Nephron progenitor cell (in vitro differentiated cells): ENCODE measurements at places on chromosomes 1 and 21.

- no peak for DNase-seq
These were observed 121.8 kb upstream of the ERRFI1 start for GRCh38 chr1:8147956-8148355.

DNA sequence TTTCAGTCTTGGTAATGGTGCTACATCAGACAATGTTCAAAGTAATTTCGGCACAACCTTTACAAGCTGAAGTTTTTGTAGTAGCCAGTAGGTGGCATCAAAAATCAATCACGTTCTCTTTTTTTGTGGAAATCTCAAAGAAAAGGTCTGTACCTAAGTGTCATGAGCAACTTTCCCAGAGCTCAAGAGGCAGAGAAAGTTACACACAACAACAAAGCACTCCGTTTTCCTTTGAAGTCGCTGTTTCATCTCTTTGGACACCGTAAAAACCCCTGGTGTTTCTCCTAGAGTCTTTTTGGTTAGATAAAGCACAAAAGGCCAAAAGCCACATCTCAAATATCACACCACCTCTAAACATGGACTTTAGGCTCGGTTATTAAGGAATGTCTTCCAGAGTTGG lies 131.6 kb downstream of the LHX8 start:
- DNase-seq = no peak

GRCh38 chr1:183517401-183517800 lies 45.1 kb downstream of the SMG7 start:
- no peak for DNase-seq

GRCh38 chr1:168008595-168008994 lies 71.7 kb upstream of the MPC2 start:
- DNase-seq = no peak

GRCh38 chr1:217471403-217471802 lies 159.5 kb downstream of the GPATCH2 start:
- DNase-seq = no peak

DNA sequence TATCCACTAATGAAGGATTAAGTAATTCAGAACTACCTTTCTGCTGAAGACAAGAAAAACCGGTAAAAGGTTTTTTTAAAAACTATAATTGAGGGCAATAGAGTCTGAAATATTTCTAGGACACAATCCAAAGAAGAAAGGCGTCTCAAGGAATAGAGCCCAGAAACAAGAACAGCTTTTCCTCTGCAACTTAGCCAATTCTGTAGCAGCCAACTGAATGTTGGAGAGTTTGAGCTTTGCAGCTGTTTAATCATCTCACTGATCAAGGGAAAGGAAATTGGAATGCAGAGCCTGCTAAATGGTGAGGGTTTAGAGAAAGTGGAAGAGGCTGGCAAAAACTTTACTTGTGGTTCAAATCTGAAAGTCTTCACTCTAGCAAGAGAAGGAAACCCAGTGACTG lies 818.9 kb downstream of the KCNT2 start:
- DNase-seq = no peak

GRCh38 chr1:3352299-3352951 lies 102.0 kb upstream of the ARHGEF16 start:
- DNase-seq = peak; percentile 54

DNA sequence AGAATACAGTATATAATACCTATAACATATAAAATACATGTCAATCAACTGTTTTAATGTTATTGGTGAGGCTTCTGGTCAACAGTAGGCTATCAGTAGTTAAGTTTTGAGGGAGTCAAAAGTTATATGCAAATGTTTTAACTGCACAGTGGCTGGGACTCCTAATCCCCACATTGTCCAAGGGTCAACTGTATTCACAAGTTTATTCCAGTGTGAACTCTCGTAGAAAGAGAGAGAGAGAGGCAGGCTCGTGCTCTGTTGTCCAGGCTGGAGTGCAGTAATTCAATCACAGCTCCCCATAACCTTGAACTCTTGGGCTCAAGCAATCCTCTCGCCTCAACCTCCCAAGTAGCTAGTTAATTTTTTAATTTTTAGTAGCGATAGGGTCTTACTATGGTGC lies 66.0 kb downstream of the NRIP1 start:
- DNase-seq = no peak

DNA sequence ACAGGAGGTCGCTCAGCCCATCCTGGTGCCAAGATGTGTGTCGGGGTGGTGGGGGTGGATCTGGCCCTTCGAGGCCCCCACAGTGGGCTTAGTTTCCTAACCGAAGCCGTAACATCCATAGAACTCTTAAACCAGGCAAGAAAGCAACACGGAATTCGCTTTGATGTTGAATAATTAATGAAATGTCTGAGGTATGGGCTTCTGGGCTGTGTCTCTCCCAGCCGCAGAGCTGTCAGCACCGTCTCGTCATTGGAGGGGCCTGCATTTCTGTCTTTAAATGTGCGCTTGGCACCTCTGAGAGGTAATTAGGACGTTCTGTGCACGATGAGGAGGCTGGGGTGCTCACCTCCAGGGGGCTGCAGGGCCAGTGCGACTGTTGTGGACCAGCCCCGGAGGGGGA lies 13.3 kb upstream of the PLCH2 start:
- no peak for DNase-seq

- DNase-seq = no peak
These were observed 22.2 kb upstream of the DPT start for GRCh38 chr1:168751195-168751650.

DNA sequence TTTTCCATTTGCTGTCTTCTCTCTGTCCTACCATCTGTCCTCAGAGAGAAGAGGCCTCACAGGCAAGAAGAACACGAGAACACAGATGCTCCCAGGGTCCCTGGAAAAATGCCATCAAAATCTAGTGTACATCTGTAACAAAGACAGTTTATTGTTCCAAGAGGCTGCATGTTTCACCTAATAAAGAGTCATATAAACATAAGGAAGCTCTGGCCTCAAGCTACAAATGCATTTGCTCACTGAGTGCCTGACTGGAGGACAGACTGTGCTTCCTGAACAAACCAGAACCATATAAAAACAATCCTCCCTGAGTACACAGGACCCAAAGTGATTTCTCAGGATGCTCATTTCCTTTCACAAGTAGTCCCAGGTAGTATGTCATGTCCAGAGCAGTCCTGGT lies 76.3 kb upstream of the SLC44A3 start:
- no peak for DNase-seq

DNA sequence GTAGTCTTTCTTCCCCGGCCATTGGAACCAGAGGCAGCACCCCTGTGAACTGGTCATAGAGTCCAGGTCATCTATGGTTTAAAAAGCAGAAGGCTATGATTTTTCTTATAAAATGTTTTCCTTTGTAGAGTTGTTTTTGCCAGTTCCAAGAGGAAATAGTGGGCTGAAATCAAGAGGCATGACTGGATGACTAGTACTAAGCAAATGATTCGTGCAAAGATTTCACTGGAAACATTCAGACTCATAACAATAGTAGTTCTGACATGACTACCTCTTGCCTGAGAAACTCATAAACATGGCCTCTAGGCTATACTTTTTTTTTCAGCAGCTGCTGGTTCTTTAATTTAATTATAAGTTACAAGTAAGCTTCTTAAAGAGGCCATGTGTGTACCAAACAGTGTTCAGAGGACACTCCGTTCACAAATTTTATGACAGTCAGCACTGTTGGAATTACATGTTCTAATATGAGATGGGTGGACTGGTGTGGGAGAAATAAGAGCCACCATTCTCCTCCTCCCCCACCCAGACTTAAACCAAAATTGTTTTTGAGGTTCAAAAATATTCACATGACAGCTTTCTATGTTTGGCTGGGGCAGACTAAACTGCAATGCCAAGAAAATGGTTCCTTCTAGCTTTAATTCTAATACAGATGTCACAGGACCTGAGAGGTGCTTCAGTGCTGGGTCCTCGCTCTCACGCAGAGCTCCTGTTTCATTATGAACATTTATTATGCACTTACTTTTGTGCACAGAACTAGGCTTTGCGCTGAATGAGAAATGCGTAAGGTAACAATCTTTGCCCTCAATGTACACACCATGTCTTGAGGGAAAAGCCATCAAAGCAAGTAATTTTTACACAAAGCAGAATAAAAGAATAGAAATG lies 147.5 kb downstream of the ZC3H11B start:
- no peak for DNase-seq

GRCh38 chr1:59596432-59596831 lies 218.3 kb upstream of the HOOK1 start:
- no peak for DNase-seq

DNA sequence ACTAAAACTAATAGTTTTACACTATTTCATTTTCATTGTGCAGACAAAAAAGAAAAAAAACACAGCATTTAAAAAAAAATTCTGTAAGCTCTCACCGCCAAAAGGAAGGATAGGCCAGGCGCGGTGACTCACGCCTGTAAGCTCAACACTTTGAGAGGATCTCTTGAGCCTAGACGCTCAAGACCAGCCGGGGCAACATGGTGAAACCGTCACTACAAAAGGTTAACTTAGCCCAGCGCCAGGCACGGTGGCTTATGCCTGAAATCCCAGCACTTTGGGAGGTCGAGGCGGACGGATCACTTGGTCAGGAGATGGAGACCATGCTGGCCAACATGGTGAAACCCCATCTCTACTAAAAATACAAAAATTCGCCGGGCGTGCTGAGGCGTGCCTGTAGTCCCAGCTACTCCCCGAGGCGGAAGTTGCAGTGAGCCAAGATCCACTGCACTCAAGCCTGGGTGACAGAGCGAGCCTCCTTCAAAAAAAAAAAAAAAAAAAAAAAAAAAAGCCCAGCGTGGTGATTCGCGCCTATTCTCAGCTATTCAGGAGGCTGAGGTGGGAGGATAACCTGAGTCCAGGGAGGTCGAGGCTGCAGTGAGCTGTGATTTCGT lies 14.3 kb upstream of the SPEN start:
- no peak for DNase-seq

GRCh38 chr1:212478467-212479025 lies 45.8 kb downstream of the NENF start:
- DNase-seq = no peak

GRCh38 chr1:208069908-208070307 lies 159.0 kb upstream of the CD34 start:
- no peak for DNase-seq

DNA sequence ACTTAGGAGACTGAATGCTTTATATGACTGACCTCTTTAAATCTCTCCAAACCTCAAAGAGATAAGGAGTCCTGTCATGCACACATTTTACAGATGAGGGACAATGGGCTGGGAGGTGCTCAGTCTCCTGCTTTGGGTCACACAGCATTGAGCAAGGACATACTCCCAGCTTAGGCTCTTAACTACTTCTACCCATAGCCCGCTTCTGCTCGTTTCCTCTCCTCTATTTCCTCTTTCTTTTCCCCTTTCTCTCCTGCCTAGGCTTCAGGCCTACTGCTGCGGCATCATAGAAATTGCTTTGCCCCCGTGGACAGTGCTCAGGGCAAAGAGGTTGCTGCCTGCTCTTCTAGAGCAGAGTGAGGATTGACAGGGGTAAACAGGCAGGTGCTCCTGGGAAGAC lies 12.4 kb upstream of the ZNF691 start:
- no peak for DNase-seq

- DNase-seq = no peak
These were observed 89.2 kb upstream of the OLFM3 start for GRCh38 chr1:102085896-102086295.

DNA sequence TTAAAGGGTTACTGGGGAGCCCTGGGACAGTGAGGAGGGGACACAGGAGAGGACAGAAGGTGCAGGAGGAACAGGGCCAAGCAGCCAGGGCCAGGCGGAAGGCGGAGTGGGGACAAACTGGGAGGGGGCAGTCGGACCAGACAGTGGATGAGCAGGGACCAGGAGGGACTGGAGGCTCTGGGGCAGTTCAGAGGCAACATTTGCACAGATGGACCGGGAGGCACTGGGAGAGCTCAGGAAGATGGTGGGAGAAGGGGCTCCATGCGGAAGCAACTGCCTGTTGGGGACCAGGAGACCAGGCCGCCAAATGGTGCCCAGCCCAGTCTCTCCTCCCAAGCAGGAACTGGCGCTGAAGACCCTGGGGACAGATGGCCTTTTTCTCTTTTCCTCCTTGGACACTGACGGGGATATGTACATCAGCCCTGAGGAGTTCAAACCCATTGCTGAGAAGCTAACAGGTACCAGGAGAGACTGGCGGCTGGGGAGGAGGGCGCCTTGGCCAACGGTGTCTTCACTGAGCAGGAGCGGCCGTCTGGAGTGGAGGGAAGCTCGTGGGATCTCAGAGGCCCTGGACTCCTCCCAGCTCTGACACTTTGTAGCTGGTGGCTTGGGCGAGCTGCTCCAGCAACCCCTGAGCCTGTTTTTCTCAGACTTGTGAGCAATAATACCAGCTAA lies 847 bp downstream of the SELENON start:
- DNase-seq = no peak

DNA sequence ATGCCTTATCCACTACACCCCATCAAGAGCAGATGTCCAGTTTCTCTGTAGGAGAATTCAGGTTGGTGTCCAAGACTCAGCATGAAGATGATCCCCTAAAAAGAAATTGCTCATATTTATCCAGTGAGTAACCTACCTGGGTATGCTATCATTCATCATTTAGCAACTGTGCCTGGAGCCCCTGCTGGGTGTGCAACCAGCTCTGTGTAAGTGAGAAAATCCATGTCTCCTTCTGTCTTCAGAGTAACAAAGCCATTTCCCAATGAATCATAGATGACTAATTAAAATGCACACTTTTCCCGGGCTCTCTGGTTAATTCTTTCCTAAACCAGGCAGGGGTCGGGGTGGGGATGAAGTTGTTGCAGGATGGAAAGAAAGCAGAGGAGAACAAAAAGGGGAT lies 35.8 kb downstream of the OLFML3 start:
- no peak for DNase-seq

- DNase-seq = no peak
These were observed 29.6 kb downstream of the KCNC4 start for GRCh38 chr1:110239441-110240430.

DNA sequence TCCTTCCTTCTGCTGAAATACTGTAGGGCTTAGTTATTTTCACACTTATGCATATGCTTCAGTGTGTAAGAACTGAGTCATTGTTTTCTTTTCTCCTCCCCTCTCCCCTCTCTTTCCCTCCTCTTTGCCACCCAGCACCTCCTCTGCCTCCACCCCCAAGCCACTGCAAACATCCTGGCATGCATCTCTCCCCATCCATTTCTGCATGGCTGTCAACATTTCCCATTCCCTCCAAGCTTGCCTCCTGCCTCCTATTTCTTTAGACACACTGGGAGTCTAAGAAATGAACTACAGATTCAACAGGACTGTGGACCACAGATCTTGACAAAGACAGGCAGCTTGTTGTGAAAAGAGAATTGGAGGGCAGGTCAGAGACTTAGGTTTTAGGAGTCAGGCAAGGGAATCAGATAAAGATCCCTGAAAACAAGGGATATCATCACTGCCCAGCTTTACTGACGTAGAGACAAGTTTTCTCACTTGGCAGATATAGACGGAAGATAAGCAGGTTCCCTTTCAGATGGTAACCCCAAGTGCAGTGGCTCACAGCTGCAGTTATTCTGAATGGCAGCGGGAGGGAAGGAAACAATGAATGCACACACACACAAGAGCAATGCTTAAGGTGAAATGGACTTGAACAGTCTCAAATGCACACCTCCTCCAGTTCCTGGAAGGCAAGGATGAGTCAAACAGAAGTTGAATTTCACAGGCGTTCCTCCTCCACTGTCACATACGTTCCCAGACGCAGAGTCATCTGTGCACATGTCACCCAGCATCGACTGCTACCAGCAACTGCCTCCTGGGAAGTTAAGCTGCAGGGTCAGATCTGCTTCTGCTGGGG lies 56.1 kb downstream of the HIVEP3 start:
- DNase-seq = no peak
